IMR-90 (cell line): ENCODE measurements at places on chromosomes 12 and 14. TPM values are rescaled to one million over a fixed set of nuclear protein-coding genes. Genes with fewer than 3 reads are reported as not detected.
A peak's percentile ranks its signal among the peaks of the same experiment; 100 is the strongest.

DNA sequence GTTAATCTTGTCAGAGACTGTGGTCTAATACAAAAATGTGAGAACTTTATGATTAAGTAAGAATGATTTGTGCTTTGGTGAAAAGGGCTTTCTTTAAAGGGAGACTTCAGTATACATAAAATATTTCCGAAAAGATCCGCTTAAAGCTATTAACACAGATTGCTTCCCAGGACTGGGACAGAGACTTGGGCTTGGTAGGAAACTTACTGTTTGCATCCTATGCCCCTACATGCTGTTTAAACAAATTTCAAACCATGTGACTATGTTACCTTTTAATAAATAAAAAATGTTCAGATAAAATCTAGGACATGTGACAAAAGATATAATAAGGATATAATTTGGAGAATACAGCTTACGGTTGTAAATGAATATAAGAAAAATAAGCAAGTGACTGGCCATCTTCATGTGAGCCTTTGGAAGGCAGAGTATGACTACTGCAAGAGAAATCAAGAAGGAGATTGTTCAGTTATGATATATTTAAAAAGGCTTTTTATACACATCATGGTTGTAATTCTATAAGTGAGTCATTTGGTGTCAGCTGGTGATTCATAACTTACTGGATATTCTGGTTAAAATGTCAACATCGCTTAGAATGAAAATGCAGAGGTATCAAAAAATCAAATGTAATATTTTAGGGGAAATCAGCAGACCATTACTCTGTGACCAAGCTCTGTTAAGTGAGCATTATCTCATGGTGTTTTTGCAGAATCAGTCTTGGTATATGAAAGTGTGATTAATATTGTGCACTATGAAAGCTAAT lies 234.7 kb upstream of the E2F7 start:
- peak; percentile 87 for DNase-seq

- DNase-seq: peak; percentile 49
These were observed 106.3 kb downstream of the RIN3 start for GRCh38 chr14:92619671-92620456.

- no peak for DNase-seq
These were observed 17.1 kb downstream of the LRFN5 start for GRCh38 chr14:41623736-41624135.

DNA sequence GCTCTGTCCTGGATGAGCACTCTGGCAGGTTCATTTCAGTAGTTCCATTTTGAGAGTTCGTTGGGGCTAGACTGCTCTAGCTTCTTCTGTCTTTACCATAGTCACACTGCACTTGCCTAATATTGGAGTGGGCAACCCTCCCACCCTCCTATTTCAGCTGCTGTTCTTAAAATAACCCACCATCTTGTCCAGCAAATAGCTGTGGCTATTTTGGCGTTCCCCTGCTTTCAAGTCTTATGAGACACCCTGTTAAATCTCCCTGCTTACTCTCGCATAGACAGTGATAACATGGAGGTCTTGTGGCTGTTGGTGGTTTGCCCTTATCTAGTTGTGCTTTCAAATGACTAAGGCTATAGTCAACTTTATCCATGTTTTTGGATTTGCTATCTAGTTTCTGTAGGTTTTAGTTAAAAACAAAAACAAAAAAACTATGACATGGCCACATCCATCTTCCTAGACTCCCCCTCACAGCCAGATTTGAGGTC lies 65.5 kb downstream of the LRP6 start:
- DNase-seq: peak; percentile 65

DNA sequence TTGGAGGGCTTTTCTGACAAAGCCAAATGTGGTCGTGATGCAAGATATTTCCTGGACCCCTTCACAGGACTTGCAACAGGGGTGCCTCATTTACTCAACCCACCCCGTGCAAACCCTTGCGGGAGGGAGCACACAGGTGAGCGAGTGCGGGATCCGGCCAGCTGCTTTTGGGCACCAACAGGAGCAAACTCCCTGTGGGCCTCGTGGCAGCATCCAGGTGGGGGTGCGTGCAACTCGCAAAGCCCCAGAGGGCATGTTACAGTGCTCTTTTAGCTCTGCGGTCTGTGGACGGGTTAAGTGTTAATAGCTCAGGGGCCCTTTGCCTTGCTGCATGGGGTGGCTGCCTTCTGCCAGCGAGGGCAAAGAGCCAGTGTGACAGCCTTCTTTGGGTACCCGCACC lies 707.6 kb upstream of the MDGA2 start:
- DNase-seq: no peak

DNA sequence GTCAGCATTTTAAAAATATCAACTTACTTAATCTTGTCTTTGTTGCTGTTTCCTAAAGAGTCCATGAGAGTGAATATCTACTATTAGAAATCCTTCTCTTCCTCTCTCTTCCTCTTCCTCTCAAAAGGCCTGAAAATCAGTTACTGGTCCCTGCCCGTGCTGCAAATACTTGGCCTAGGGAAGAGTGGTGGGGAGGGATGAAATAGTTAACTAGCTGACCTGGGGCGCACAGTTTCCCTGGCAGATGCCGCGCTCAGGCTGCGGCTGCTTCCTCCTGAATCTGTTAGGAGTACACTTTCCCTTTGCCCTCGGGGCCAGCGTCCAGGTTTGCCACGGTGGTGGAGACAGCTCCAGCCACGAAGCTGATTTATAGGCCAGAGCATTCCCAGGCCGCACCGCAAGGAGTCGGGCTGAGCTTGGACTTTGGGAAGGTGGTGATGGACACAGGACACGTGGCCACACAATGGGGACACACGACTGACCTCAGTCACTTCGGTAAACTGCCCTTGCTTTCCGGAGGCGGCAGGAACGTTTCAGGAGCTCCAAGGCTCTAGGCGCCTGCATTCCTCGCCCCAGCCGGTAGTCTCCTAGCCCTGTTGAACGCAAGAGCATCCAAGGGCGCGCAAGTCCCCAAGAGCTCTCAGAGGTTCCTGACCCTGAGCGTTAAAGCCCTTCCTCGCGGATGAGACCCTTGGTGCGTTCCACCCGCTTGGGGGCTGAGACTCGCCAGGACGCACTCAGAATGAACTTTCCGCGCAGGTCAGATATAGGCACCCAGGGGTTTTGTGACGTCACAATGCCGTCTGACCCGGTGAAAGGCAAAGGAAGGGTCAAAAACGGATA lies 7.1 kb upstream of the ASCL1 start:
- no peak for DNase-seq

DNA sequence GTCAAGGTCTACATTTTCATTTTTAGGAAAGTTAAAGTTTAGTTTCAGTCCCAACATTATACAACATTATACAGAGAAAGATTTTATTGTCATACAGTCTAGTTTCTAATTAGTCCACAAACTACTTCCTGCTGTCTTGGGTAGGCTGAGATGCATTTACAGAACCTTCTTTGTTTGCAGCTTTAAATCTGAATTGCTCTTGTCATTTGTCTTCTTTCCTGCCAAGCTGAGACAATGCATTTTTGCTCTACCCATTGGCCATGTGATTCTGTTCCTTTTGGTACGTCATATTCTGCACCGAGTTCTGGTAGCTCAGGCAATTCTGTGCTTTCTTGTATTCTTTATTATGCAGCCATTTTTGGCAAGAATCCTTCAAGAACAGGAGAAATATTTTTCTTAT lies 228.5 kb downstream of the ATP23 start:
- DNase-seq: no peak

DNA sequence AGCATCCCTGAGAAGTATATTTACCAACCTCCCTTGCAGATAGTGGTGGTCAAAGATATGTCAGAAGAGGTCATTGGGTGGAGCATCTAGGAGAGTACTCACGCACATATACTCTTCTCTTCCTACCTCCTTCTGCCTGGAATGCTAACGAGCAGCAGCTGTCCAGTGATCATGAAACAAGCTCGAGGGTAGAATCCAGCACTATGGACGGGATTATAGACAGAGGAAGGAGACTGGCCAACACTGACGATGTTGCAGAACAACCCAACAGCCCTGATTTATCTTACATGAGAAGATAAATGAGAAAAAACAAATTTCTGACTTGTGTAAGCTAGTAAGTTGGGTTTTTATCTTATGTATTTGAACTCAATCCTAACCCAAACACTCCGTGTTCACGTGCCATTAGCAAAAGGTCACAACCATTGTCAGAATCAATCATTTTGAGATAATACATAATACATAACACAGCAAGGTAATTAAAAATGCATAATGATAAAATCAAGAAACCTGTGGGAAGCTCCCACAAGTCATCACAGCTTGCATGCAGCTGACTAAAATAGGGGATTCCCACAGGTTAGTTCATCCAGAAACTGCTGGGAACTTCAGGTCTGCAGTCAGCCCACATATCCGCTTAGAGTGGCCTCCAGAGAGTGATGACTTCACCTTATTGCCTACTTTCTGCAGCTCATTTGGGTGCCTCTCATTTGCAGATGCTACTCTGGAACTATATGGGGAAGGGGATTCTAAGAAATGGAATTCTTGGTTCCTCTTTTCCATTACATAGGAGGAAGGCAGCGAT lies 36.3 kb upstream of the STK38L start:
- peak; percentile 45 for DNase-seq

DNA sequence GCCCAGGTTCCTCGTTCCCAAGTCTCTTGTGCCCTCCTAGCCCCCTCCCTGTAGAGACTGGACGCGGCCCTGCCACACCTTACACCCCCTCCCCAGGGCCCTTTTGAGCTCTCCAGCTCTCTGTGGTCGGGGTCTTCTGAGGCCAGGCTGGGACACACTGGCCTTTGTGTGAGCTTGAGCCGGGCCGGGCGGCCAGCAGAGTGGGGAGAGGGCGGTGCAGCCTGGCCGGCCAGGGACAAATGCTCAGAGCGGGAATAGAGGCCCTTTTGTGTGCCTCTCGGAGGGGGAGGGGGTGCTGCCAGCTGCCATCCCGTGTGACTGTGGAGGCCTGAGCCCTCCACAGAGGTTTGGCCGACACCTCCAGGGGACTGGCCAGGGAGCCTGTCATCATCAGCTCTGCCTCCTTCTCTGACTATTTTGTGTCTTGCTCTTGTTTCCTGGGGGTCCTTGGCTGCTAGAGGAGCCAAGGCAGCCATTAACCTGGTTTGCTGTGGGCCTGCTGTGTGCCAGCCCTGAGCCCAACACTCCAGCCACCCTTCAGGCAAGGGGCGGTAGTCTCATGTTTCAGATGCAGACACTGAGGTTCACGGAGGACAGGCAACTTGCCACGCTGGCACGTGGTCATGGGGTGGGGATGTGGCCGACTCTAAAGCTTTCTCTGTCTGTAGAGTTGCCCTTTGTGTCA lies 13.6 kb downstream of the FAM222A start:
- DNase-seq: no peak

GRCh38 chr12:68252077-68252476 lies 1.3 kb downstream of the IL22 start:
- no peak for DNase-seq

DNA sequence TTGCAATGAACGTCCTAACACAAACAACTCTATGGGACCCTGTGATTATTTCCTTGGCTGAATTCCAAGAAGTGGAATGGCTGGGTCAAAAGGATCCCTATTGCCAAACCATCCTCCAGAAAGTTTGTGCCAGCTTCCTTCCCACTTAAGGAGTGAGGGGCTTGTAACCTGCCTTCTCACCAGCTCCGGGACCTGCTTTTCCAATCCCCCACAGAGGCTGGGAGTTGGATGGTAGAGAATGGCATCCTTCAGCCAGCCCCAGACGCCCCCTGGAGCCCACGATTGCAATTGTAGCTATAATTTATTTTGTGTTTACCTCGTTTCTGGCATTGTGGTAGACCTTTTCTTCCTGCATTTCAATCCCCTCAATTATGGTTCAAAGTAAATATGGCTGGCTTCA lies 9.7 kb upstream of the ZDHHC22 start:
- no peak for DNase-seq

DNA sequence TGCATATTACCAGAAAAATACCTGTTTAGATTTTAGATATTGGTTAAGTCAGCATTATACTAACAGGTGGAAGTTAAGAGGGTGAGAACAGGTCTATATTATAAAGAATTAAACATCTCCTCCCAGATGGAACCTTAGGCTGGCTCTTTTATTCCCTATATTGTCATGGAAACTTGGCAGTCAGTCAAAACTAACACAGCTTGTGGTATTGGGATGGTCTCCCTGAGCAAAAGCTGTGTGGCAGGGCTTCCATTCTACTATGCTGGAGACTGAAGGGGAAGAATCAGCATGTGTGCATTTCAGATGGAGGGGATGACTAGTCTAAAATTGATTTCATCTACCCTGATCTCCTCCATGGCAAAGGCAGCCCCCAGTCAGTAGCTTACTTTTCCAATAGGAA lies 66.7 kb downstream of the SMOC1 start:
- no peak for DNase-seq

- DNase-seq: no peak
These were observed 33.2 kb upstream of the FAM222A start for GRCh38 chr12:109680264-109681005.

DNA sequence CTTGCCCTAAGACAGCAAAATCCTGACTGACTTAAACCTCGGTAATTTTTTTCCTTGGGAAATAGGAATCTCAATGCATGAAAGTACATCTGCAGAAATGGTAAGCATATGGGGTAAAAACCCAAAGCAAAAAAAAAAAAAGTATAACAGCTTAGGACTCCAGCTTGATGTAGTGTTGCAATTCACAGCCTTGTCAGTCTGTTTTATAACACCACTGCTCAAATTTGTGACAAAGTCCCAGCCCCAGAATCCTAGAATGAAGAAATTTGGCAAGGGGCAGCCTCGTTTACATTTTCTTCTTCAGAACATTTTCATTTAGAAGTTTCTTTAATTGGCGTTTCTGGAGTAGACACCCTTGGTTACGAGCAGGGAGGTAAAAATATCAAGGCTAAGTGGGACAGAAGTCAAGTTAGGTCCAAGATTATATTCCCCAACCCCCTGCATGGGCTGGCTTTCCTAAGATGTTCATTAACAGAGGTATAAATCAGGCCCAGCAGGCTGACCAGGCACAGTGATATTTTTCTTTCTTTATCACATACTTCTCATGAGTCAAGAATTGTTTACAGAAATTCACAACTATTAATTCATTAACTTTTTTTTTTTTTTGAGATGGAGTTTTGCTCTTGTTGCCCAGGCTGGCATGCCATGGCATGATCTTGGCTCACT lies 424.0 kb downstream of the RMST start:
- DNase-seq: no peak

GRCh38 chr12:24212496-24212895 lies 263.0 kb upstream of the SOX5 start:
- DNase-seq: no peak

DNA sequence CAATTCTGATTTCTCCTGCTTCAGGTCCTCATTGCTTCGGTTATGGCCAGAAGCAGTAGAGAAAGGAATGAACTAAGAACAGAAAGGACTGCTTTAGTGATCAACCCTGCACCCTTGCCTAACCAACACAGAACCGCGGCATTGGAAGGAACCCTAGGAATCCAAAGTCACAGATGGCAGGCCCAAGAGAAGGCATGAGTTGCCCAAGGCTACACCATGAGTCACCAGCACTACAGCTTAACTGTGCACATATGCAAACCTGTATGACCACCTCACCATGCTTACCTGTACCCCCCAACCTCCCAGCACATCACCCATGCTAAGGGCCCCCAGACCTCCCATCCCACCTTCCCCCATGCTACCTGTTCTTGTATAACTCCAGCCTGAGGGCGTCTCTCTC lies 25.9 kb upstream of the BLTP3B start:
- no peak for DNase-seq

- DNase-seq: no peak
These were observed 184.4 kb upstream of the FKBP4 start for GRCh38 chr12:2610358-2610757.

GRCh38 chr14:46820291-46820690 lies 168.7 kb upstream of the RPL10L start:
- no peak for DNase-seq

GRCh38 chr12:47819138-47819895 lies 386 bp downstream of the HDAC7 start:
- DNase-seq: no peak

Gene PGF
- total RNA-seq: 0.28 and 0.36 TPM in 2 replicates

Gene PRIMA1
- not detected in 2 replicates for total RNA-seq

Gene RNASE9
- total RNA-seq: not detected in 2 replicates

Gene SNW1
- total RNA-seq: 30.6 and 50.3 TPM in 2 replicates

Gene STYK1
- total RNA-seq: 0.72 and 1.1 TPM in 2 replicates

Gene UNC119B
- total RNA-seq: 8.4 and 10.3 TPM in 2 replicates
